ENCODE measurements at places on chromosomes 7 and 10.

DNA sequence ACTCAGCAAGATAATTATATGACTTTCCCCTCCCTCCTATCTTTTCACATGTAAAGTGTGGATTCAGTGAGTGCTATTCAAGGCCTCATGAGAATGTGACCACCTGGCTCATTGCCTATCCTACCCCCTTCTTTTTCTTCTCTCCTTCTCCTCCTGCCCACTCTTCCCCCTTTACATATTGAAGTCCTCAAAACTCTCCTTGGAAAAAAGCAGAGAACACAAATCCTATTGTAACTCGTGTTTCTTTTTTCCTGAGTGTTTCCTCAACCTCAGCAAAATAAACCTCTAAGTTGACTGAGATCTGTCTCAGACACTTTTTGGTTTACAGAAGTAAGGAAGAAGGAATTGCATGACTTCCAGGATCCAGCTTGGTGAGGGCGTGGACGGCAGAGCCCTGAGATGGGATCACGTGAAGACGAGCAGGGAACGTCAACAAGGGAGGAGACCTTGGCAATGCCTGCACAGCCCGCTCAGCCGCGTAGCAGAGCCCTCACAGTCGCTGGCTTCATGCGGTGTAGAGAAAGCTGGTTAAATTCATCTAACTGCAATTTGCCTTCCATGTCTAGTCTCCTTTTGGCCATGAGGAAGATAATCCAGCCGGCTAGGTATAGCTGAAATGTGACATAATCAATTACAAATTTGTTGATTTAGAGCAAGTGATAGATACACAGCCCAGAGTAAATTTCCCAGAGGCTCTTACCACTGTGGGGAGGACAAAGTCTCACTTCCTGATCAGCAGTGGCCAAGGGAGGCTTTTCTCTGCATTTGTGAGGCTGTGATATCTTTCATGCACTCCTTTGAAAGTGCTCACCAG is 75.7 kb downstream of the LYZL2 start:
- DNase-seq: no peak

DNA sequence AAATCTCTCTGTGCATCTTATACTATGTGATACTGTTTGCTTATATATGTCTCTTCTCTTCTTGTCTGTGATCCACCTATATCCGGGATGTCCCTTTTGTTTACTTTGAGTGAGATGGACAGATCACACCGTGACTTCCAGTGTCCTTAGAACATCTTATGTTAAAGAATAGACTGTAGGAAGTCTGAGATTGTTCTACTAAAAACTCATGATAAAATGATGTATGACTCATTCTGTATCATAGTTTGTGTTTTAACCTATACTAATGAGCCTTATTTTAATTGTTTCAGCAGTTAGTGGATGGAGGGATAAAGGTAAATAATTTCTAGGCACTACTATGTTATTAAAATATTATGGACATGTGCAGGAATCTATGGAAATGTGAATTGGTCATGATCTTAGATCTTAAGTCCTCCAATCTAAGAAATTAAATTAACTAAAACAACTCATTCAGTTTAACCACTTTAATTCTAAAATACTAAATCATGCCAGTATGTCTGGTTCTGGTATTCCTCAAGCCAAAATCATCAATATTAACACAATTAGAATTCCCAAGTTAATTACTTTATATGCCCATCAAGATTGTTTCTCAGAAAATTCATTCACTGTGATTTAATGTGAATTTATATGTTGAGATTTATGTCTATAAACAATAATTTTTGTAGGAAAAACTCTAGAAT is 32.0 kb downstream of the ITGB8 start:
- DNase-seq: no peak

GRCh38 chr10:80684259-80684658 is 146.6 kb downstream of the SH2D4B start:
- no peak for DNase-seq

DNA sequence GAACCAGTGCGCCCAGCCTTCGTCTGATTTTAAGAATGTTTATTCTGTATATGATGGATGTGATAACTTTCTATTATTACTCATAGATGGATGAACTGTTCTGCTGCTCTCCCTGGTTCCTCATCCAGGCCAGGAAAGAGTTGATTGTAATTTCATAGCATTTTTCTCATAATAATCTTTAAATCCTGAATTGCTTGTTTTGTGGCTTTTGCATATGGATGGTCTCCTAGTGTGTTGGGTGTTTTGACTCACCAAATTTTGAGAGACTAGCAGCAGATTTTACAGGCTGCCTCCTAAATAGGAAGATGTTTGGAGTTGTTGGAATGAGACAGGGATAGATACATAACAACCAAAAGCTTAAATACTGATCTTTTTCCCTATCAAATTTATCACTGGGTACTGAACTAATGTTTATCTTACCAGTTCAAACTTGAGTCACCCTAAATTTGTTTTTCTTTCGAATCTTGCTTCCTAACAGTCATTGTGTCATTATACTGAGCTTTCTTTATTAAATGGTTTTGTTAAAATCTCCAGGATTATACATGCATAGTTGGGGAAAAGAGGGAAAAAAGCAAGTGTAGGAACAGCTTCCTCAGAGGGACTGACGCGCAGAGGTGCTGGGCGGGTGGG is 106.0 kb upstream of the GATA3 start:
- no peak for DNase-seq

- no peak for DNase-seq
Measured at GRCh38 chr10:131673396-131673795, 227.4 kb upstream of the PPP2R2D start.

DNA sequence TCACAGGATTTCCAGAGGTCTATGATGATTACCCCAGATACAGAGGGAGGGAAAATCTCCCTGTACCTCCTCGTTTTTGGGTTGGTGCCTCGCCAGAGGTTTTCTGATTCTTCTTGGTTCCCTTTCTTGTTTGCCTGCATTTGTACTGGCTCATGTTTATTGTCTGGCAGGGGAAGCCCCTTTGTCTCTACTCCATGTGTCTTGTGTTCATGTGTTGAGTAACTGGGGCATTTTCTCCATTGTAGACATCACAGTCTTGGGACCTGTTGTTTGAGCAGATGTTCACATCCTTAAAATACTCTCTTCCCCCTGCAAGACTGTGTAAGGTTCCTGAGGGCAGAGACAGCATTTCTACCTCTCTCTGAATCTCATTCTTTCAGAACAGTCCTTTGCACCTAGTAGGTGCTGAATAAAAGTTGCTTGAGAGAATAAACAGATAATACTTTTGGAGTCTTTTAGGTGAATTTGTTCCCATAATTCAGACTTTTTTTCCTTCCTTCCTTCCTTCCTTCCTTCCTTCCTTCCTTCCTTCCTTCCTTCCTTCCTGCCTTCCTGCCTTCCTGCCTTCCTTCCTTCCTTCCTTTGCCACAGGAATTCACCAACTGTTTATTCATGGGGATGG is 25.1 kb downstream of the CDK14 start:
- no peak for DNase-seq

DNA sequence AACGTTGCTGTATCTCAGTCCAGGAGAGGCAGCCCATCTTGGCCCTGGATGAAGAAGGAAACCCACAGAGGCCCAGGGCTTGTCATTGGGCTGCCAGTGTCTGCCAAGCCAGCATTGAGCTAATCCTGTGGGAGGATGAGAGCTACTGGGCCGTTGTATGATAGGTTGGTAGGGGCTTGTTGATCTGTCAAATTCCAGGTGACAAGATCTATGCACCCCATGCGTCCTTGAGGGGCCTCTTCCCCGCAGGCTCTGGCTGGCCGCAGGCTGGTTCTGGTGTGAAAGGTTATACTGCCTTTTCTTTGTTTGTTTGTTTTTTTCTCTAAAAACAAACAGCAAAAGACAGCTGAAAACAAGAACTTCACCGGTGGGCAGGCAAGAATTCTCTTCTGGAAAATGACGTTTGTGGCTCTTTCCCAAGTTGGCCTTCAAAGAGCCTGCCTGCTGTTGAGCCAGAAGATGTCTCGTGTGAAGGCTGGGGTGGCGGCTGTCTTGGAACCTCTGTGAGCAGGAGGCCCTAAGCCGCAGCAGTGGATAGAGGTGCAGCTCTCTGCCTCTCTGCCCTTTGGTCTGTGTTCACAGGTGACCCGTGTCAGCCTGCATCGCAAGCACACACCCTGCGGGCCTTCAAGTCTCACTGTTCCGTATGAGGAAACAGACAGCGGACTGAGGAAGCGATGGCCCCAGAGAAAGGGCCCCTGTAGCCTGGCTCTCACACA is 23.3 kb downstream of the CYP17A1 start:
- no peak for DNase-seq

DNA sequence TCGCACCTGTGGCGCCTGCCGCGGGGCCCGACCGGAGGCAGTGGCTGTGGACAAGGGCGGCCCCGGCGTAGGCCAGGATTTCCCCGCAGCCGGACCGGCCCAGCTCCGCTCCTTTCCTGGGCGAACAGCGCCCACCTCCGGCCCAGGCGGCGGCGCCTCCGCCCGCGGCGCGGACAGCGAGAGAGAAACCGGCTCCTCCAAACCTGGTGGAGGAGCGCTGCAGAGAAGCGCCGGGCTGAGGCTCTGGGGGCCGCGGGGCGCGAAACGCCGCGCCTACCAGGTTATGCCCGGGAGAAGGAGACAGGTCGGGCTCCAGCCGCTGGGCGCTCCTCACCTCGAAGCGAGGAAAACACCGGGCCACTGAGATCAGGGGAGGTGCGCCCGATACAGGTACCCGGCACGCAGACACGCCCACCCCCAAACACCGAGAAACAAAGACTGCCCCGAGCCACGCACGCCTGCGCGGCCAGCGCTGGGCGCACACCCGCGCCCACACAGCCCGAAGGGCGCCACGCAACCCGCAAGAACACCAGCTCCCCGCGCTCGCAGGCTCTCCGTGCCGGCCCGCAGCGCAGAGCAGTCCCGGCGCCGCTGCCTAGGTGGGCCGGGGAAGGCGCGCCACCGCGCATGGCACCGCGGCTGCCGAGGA is 3.3 kb downstream of the GRID1 start:
- DNase-seq: no peak

GRCh38 chr7:135758531-135758932 is 9.9 kb upstream of the FAM180A start:
- no peak for DNase-seq

GRCh38 chr7:22113041-22113440 is 167.3 kb upstream of the CDCA7L start:
- no peak for DNase-seq

DNA sequence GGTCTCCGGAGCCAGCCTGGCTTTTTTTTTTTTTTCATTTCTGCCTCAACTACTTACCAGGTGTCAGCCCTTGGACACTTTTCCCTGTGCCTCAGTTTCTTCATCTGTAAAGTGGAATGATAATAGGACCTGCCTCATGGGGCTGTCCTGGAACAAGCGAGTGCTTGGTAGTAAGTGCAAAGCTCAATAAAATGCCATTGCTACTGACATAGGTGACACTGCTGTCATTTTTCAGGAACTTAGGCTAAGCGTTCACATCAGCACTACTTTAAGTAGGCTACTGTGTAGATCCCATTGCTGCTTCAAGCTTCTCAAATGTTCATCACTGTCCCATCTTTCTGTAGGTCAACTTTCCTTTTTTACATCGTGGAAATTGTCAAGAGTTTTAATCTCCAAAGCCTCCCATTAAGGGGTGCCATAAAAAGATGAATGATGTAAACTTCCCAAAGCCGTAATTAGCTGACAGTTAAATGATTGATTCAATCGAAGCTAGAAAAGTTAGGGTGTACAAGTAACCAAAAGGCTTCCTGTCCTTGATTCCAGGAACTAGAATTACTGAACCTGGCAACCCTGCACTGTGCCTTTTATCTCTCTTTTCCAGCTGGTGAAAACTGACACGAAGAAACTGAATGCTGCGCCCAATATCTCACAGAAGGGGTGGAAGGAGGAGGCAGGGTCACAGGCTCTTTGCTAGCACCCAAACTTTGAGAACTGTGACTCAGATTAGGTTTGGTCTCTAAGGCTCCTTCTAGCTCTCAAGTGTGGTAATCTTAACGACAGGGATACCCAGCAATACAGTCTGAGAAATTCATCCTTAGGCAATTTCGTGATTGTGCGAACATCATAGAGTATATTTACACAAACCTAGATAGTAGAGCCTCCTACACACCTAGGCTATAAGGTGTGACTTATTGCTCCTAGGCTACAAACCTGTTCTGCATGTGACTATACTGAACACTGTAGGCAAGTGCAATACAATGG is 861 bp upstream of the USP6NL start:
- DNase-seq: no peak

DNA sequence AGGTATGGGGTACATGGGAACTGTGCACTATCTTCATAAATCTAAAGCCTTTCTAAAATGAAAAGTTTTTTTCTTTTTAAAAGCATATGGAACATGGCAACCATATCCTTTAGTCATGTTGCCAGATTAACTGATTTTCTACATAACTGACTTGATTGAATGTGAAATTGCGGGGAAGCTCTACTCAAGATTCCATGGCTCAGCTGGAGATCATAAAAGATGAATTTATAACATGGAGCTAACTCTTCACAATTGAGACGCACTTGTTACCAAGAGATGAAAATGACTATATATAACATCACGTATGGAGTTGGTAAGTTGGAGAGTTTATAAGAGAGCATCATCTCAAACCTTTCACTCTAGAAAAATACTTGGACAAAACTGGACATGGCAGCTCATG is 190.2 kb upstream of the MYO3A start:
- no peak for DNase-seq

DNA sequence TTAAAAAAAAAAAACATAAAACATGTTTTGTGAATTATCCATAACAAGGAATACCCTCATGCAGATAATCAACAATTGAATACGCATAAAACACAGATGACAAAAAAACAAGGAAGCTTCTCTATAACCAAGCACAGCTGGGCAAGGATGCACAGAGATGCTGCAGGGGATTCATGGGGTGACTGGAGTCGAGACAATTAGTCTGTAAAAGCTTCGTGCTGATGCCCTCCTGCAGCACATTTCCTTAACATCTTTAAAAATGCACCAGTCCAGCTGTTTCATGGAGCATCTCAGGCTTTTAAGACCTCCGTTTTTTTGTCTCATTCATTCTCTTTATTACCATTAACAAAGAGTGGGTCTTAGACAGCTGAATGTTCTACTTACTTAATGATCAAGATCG is 794.0 kb upstream of the C7orf33 start:
- DNase-seq: no peak

- DNase-seq: no peak
Measured at GRCh38 chr7:151662251-151662826, 142.6 kb upstream of the RHEB start.

DNA sequence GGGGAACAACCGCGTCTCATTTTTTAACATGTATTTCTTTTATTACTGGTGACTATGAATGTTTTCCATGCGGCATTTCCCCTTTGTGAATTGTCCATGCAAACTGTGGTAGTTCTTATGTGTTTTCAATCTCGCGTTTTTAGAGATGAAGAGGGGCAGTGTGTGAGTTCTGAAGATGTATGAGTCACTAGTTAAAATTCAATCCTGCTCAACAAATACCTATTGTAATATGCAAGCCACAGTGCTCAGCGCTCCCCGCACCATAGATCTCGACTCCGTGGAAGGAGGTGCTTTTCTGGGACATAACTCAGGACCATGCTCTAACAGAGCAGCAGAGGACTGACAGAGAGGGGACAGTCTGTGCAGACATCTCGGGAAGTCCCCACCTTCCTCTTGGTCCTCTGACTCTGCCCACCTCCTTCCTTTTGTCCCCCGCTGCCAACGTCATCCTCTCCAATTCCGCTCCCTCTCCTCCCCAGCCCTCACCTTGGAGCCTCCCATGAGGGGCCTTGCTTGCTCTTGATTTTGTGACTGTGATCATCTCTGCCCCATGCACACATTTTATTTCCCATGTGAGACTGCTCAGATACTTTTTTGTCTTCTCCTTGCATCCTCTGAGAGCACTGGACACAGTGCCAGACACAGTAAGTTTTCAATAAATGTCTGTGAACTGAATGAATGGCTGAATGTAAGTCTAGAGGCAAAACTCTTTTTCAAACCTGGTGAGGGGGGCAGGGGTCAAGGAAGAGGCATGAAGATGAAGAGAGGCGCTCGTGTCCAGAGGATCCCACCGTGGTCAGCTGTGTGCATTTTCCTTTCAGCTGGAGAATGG is 42.7 kb upstream of the PLEKHA1 start:
- no peak for DNase-seq
